ENCODE measurements at places on chromosomes 2 and 18. TPM values are rescaled to one million over a fixed set of nuclear protein-coding genes. Genes with fewer than 3 reads are reported as not detected.

The SLC11A1 gene
- 4.9 TPM for total RNA-seq

The CD8B2 gene
- 0.14 TPM for total RNA-seq

The CCDC102B gene
- total RNA-seq = 3.0 TPM

The CRYGD gene
- not detected for total RNA-seq

The GPBAR1 gene
- total RNA-seq = 1.6 TPM

The POTEF gene
- total RNA-seq = not detected

The C18orf63 gene
- not detected for total RNA-seq

All from CD4-positive, alpha-beta T cell (primary cell).